Stimulated activated CD4-positive, alpha-beta T cell treated with anti-CD3 and anti-CD28 coated beads, Interleukin-1b, Interleukin-23, amount 100 ng/mL, for 24 hours (primary cell): ENCODE measurements at places on chromosomes 2 and 18.

- no peak for DNase-seq
Measured at GRCh38 chr2:228378696-228379425, 197.4 kb upstream of the SPHKAP start.

GRCh38 chr2:158619496-158619895 lies 162.7 kb downstream of the PKP4 start:
- no peak for DNase-seq

- DNase-seq = no peak
Measured at GRCh38 chr2:238567996-238568395, 141.3 kb downstream of the ASB1 start.

DNA sequence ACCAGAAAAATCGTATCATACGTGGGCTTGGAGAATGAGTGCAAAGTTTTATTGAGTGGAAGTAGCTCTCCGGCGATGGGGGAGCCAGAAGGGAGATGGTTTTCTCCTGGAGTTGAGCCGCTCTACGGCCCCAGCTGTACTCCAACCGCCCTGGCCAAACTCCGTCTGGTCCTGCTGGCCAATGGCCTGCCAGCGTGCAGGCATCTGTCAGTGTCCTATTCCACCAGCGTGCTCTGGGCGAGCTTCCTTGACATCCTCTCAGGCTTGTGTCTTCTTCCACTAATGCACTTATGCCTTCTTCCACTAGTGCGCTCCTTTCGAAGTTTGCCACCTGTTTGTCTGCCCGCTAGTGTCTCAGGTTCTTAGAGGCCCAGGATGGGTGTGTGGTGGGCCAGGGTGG lies 345.5 kb upstream of the CDH19 start:
- no peak for DNase-seq

DNA sequence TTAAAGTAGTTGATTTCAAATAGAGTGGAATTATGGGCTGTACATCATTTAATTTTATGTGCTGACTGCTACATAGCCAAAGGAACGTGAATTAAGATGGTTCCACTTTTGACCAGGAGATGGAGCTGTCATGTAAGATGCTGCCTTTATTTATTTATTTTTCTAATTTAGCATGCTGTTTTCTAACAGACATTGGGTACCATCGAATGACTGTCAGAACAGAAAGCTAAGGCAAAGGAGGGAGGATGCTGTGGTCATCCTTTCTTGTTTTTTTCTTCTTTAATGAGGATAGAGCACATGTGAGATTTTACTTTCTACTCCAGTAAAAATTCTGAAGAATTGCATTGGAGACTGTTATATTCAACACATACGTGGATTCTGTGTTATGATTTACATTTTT lies at the start of gene SCN2A:
TSS of gene SCN2A (plus strand) at position 185 of the 400 bp plus-strand sequence. CDS start 56,410 bp downstream, outside the sequence.
- DNase-seq = no peak

DNA sequence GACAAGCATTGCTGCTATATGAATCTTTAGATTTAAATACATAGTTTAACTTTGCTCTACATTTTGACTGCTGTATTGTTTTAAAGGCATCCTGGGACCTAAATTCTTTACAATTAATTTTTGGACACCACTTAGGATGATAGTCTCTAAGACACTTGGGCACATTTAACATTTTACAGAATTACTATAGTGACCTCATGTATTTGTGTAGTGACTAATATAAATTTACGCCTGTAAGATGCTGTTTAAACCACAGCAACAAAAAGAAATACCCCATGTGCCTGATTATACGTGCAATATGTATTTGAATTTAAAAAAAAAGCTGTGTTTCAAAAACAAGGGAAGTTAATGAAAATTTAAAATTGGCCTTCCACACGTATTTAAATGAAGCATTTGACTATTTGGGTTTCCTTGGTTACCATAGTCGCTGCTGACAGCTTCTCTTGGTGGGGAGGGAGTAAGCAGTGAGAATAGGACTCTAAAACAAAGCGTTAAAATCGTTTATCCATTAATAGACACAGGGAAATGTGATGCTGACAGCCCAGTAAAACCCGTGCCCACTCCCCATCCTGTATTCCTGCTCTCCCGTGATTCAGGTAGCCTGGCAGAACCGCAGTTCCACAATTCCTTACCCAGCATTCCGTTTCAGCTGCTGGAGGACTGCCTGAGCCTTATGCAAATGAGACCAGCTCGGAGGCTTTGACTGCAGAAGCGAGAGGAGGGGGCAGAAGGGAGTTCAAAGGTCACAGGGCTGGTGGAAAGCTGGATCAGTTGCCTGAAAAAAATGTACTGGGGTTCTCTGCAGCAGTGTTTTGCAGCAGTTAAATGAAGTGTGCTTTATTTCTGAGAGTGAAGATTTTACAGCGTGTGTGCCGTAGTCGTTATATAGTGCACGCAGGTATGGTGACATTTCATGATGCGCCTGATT lies 104.3 kb downstream of the CSRNP3 start:
- DNase-seq = no peak

DNA sequence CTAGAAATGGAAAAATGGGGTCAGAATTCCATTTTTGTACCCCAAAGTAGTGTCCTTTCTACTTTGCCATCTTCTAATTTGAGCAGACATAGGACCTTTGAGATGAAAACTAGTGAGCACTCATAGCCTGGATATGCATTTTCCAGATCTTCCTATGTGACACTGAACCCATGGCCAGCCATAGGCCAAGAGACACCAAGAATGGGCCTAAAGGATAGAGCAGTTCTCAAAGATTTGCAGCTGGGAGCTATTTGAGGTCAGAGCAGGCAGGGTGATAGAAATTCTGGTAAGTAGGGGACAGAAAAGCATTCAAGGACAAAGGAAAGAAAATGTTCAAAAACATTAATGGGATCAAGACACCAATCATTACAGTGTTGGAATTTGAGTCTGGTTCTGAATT lies 332.8 kb downstream of the MYCN start:
- no peak for DNase-seq

DNA sequence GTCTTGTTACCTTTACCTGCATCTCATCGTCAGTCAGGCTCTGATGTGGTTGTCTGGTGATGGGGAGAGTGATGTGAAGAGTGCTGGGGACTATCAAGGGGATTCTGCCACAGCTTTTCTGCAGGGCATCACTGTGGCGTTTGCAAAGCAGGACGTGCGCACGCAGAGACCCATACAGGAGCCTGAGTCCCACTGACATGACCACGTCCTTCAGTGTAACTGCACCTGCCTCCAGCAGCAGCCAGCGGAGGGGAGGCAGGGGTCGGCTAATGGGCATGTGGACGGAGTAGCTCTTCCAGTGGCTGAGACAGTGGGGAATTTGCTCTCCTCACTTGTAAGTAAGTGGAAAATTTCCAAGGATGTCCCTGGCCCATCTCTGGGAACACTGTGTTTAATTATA lies 6.5 kb downstream of the ALKAL2 start:
- no peak for DNase-seq
